ENCODE measurements at places on chromosomes 4 and X.

- no peak for DNase-seq
These were observed 11.9 kb downstream of the NXF3 start for GRCh38 chrX:103081051-103081450.

- DNase-seq, result no peak
These were observed 359.6 kb upstream of the NOCT start for GRCh38 chr4:138655985-138656384.

DNA sequence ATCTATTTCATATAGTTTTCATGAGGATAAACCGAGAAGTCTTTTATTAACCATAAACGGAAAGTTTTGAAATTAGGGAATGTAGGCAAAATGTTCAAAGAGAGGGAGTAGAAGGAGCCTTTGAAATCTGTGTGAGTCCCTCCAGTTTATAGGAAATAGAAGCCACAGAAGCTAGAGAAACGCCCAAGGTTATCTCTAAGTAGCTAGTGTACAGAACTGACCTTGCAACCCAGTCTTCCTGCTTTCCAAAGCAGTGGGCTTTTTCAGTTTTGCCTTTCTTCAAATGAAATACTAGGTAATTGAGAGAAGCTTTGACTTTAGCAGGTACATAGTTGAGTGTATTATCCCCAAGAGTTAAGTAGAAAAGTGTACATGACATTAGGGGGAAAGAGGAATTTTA lies 39.4 kb downstream of the STIM2 start:
- DNase-seq, result no peak

- DNase-seq, result no peak
These were observed 33.4 kb upstream of the GPR101 start for GRCh38 chrX:137067147-137067546.

GRCh38 chrX:110327336-110327735 lies 9.5 kb upstream of the AMMECR1 start:
- no peak for DNase-seq

DNA sequence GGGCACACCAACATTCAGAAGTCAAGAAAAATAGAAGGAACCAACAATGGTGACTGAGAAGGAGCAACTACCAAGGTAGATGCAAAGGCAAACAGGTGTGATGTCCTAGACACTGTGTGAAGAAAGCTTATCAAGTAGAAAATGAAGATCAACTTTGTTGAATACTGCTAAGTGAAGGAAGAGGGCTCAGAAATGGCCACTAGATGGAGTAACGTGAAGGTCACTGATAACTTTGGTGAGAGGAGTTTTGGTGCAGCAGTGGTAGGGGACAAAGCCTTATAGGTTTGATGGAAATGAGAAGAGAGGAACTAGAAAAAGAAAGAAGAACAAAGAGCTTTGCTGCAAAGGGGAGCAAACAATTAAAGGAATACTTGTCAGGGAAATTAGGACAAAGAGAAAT lies 23.5 kb downstream of the OTC start:
- no peak for DNase-seq

GRCh38 chr4:73317092-73317491 lies 58.5 kb upstream of the ANKRD17 start:
- DNase-seq, result no peak

DNA sequence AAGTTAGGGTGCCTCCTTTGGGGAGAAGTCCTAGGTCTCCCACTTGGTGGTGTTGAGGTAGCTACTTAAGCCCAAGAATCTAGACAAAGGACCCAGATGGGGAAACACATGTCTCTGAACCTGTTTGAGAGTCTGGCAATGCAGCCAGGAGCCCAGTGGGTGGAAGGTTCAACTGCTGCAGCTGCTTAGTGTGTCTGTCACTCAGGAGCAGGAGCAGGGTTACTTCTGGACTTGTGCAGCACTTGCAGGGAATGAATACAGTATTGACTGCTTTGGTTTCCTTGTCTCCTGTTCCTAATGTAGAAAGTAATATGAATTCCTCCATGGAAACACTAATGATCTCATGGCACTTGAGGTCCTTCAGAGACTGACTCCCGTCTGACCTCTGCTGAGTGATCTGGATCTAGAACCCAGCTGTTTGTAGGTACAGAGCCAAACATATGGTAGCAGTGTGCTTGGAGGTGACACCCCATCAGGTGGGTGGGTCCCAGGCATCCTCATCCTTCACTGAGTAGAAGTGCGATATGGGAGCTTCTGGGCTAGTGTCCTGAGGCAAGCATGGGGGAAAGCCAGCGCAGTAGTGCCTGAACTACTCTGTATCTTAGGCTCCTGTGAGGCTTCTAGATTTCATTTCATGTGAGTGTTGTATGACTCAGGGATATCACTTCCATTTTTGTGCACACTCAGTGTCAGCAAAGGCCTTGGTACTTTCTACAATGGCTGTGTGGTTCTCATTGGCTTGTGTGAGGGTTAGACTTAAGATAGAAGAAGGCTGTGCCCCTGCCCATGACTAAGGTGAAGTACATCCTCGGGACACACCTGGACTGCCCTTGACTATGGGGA lies 85.0 kb upstream of the WDR1 start:
- peak; percentile 21 for DNase-seq

- no peak for DNase-seq
These were observed 13.8 kb upstream of the GNPDA2 start for GRCh38 chr4:44740201-44740600.

DNA sequence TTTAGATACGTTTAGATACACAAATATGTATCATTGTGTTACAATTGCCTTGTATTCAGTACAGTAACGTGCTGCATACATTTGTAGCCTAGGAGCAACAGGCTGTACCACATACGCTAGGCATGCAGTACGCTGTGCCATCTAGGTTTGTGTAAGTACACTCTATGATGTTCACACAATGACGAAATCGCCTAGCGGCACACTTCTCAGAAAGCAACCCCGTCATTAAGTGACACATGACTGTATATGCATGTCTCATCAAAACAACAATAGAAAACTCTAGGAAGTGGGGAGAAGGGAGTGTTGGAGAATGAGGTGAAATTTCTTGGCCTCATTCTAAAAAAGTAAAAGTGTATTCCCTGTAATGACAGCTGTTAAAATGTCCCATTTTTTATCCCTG lies 32.7 kb downstream of the CCDC149 start:
- no peak for DNase-seq

DNA sequence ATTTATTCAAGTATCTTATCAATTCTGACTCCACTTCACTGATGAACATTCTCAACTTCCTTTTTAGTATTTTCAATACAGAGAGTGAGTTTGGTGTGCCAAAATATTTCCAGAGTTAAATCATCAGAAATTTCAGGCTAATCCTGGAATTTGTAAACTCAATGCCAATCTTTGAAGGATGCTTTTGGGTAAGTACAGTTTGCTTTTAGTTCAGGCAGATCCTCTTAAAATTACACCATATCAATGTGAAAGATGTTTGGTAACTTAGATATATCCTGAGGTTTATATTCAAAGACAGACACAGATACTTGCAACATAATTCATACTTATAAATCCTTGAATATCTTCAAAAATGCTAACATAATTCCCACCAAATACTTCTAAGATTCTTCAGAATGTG lies 76.0 kb upstream of the FAM47B start:
- no peak for DNase-seq

DNA sequence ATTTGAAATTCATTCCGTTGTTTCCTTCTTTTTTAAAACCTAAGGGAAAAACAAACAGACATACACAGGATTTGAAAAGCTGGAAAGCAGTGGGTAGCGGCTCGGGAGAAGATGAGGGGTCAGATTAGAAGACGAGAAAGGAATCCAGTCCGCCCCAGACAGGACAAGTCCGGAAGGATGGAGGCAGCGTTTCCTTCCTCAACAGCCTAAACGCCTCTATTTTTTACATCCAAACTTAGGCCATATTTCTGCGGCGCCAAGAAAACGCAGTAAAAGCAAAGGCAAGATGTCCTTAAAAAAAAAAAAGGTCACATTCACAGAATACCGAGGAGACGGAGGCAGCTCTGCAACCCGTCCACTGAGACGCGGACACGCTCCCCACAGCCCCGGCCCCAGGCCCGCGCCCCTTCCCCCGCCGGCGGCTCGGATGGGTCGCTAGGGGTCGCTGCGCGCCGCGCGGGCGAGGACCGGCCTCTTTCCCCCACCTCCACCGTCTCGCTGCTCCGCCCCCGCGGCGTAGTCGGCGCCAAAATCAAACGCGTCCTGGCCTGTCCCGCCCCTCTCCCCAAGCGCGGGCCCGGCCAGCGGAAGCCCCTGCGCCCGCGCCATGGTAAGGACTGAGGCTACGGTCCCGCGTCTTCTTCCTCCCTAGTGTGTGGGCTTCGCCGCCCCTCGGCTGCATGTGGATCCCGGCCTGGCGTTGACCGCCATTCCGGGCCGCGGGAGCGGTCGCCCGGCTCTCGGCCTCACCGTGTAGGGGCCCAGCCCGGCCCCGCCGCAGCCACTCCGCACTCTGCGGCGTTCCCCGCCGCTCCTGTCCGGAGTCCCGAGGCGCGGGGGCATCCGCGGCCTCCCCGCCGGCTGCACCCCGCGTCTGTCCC lies at the start of gene MND1:
Gene MND1 (plus strand): TSS at position 558 of the 881 bp plus-strand sequence. CDS start 50 bp downstream, at position 608.
- DNase-seq, result peak; percentile 88

GRCh38 chr4:181301735-181302710 lies 941.2 kb upstream of the TENM3 start:
- DNase-seq, result peak; percentile 37

DNA sequence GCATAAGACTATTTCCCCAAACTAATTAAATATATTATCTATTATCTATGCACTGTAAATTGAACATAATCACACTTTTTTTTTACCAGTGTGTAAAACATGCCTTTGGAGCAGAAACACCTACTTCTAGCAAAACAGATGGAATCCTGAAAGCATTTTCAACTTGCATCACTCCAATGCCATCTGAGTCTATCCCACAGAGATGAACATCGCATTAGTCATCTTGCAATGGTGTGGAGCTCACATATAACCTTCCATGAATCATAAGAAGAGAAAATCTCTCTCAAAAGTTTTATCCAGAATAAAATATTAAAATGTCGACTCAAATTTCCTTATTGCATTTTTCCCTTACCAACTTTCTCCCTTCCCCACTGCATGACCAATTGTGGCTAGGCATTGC lies 406.7 kb upstream of the ACTRT1 start:
- no peak for DNase-seq

- DNase-seq, result no peak
These were observed 75.6 kb downstream of the PRSS12 start for GRCh38 chr4:118277243-118277642.
